ENCODE measurements at places on chromosomes 12 and 14.

DNA sequence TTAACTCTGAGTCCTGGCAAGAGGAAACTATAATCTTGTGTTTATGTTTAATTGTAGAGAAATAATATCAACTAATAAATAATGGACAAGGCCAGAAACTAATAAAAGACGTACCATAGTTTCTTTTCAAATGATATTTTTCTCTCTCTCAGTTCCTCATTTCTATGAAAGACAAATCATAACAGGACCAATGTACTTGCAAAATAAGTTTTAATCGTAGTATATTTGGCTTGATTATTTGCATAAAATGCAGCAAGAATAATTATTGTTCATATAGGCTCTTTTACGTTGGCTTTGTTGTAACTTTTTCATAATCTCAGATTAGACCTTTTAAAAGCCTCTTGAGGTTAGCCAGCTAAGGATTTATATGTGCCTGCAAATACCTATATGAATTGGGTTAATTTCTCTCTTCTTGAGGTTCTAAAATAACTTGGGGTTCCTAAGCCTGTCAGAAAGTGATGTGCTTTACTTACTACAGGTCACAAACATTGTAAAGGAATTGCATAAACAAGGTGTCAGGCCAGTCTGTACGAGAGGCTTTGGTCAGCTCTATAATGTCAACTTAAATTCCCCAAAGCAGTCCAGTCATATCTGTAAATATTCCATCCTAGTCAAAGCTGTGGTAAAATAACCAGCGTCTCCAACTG lies 152.8 kb upstream of the PTPRQ start:
- DNase-seq: no peak

- DNase-seq: no peak
Measured at GRCh38 chr14:74506411-74506851, 12.9 kb downstream of the ISCA2 start.

DNA sequence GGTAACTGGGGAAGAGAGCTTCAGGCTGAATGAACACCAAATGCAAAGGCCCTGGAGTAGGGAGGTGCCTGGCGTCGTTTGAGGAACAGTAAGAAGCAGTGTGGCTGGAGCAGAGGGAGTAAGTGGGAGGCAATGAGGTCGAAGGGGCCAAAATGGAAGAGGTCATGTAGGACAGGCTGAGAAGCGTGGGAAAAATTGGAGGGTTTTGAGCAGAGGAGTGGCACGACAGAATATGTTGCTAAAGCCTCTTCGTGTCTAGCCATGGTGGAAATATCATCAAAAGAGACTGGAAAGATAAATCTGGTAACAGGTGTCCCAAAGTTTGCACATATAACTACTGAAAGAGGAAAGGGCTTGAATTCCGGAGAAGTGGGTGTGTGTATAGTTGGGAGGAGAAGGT lies 1.9 kb downstream of the TRIM9 start:
- no peak for DNase-seq

DNA sequence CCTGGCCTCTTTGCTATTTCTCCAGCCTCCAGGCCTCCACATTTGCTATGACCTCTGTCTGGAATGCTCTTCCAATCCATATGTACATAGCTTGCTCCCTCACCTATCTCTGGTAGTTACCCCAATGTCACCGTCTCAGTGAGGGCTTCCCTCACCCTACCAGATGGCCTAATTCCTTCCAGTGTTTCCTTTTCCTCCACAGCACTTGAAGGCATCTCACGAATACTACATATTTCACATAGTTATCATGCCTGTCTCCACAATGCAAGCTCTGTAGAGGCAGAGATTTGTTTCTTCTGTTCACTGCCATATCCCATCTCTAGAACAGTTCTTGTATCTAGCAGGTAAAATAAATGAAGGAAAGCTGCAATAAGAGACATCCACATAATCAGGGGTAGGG lies 21.3 kb upstream of the HSP90B1 start:
- no peak for DNase-seq
